ENCODE measurements at places on chromosomes 2 and 18. TPM values are rescaled to one million over a fixed set of nuclear protein-coding genes. Genes with fewer than 3 reads are reported as not detected.

SMC6 gene
- total RNA-seq, result 16.1 TPM

STAM2 gene
- 12.6 TPM for total RNA-seq

EPB41L3 gene
- not detected for total RNA-seq

GKN2 gene
- total RNA-seq, result not detected

RGPD4 gene
- not detected for total RNA-seq

CD8A gene
- 0.86 TPM for total RNA-seq

MSGN1 gene
- total RNA-seq, result 0.44 TPM

IL36B gene
- not detected for total RNA-seq

CYRIA gene
- total RNA-seq, result not detected

GPR155 gene
- 0.20 TPM for total RNA-seq

SIX3 gene
- not detected for total RNA-seq

TDRD15 gene
- total RNA-seq, result not detected

NR4A2 gene
- not detected for total RNA-seq

TOGARAM2 gene
- 3.2 TPM for total RNA-seq

DNA sequence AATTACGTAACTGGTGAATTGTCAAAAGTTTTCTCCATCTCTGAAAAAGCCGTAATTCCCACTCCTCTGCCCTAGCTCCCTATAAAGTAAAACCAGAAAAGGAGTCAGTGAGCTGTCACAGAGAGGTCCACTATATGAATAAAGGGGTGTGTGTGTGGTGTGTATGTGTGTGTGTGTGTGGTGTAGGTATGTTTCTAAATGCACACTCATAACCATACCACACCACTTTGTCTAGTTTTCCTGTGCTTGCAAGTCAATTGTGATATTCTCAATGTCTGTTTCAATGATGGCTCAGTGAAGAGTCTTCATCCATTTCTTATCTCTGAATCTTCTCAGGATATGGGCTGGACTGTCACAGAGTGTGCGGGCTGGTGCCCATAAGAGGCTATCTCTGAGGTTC, 54.8 kb upstream of the CCDC68 start:
- DNase-seq, result no peak

GRCh38 chr2:99656994-99657393, 167.2 kb upstream of the REV1 start:
- DNase-seq, result no peak

DNA sequence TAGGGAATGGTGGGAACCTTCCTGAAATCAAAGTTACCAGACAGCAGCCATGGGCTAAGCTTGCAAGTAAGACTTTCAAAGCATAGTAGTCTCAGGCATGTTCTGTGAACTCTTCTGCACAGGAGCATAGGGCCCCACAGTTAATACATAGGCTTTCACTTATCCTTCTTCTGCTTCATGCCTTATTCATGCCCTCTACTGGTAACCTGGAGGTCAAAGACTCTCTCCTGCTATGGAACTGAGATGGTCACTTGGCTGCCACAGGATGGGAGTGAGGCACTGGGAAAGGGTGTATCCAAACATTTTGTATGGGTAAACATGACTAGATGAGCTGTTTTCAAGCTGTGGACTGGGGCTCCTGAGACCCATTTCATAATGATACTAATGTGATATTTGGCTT, 49.1 kb upstream of the ZNF638 start:
- peak; percentile 20 for DNase-seq

- no peak for DNase-seq
Measured at GRCh38 chr18:11802586-11802985, 48.6 kb upstream of the CHMP1B start.

DNA sequence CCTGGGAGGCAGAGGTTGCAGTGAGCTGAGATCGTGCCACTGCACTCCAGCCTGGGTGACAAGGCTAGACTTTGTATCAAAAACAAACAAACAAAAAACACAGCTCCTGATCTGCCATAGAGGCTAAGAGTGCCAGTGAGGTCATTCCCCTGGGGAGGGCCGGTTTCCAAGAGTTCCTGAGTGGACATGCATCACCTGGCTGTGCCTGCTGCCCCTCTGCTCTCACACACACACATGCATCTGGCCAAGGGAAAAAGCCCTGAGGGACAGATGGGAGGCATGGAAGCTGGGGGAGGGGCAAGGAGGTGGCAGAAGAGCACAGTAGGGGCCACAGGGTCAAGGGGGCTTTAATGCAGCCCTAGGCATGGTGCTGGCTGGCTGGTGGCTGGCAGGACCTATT, 60.4 kb downstream of the ZBTB7C start:
- DNase-seq, result no peak

- no peak for DNase-seq
Measured at GRCh38 chr2:233082222-233082930, 22.2 kb downstream of the INPP5D start.

DNA sequence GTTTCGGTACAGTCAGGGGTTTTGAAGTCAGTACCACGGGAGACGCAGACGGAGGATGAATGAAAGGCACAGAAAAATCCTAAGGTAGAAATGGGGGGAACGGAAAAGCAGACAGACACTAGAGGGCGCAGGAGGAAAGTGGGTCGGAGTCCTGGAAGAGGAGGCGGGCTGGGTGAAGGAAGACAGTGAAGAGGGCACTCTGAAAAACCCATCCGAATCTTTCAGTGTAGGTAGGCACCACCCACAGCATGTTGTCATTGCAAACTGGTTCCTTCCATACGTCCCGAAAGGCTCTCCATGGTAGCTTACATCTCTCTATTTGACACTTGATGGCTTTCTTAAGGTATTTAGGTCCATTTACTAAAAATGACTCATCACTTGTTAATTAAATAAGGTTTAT, 18.5 kb upstream of the ZNF236 start:
- DNase-seq, result peak; percentile 76

DNA sequence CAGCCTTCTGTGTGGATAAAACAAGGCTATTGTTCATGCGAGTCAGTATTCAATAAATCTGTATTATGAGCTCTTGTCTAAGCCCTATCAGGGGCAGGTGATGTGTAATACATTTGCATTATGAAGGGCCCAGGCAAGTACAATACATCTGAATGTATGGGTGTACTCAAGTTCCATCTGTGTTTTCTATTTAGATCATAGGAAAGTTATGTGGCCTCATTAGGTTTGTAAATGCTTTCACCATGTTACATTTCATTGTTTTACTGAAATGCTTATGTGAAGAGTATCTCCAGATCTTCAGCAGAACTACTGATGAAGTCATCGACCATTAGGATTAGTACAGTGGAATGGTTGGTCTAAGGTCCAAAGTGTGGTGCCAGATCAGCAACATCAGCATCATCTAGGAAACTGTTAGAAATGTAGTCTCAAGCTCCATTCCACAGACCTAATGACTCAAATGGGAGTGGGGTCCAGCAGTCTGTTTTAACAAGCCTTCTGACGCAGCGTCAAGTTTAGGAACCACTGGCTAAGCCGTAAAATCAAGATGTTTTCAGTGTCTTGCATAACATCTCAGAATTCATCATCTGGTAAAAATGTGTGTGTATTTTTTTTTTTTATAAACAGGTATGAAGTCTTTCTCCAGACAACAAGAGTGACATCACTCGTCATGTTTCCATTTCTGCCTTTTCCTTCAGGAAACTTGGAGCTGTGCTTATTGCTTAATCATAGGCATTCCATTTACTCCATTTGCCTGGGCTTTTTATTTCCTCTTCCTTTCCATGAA, 80.5 kb downstream of the LYPD6 start:
- no peak for DNase-seq

- no peak for DNase-seq
Measured at GRCh38 chr2:892892-893291, 57.8 kb upstream of the SNTG2 start.

GRCh38 chr2:223797811-223798721, 39.3 kb downstream of the AP1S3 start:
- DNase-seq, result peak; percentile 71

DNA sequence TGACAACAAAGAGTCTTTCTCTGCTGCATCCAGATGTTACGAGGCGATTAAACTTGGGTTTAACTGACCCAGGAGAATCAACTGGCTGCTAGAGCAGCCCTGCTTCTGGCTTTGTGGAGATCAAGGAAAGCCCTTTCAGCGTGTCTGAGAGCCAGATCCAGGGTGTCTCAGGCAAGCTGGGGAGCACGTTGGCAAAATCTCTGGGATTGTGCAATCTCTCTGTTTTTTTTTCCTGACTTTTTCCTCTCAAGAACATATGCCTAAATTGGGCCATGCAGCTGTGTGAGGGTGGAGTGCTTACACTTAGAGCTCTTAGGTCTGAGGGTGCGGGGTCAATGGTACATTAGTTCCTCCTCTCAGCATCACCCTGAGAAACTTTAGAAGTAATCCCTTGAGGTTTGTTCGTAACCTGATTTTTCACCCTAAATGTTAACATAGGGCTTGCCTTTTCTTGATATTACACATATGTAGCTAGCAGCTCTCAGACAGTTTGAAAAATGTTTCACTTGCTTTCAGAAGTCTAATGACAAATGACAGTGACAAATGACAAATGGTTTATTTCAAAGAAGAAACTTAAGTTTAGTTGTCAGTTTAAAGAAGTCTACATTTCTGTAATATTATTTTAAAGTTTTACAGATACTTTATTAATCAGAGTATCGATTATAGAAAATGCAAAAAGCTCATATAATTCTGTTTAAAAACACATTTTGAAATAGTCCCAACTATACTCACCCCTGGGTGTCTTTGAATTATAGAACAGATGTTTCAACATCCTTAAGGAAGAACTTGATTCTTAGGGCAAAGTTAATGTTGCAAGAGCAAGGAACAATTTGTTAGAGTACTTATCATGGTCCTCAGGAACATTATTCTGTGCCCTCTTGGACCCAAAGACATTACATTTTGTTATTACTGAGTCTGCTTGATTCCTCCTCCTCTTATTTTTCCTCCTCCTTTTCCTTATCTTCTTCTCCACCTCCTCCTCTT, 38.4 kb upstream of the ZSWIM2 start:
- DNase-seq, result no peak

GRCh38 chr2:72126186-72127100, 21.2 kb downstream of the CYP26B1 start:
- no peak for DNase-seq

DNA sequence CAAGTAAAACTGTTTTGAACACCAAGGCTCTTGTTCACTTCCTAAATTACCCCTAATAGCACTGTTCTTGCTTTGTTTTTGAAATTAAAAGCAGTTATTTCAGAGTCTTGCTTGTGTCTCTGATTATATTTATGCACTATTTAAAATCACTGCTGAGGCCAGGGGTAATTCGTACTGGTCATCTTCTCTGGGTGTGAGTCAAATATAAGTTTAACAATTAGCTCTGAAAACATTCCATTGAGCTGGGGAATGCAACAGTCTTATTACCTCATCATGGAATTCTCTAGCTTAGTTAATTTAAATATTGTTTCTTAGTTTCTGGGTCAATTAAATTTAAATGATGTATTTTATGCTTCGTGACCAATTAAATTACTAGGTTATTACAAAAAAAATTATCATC, 135.0 kb downstream of the MEIS1 start:
- no peak for DNase-seq

DNA sequence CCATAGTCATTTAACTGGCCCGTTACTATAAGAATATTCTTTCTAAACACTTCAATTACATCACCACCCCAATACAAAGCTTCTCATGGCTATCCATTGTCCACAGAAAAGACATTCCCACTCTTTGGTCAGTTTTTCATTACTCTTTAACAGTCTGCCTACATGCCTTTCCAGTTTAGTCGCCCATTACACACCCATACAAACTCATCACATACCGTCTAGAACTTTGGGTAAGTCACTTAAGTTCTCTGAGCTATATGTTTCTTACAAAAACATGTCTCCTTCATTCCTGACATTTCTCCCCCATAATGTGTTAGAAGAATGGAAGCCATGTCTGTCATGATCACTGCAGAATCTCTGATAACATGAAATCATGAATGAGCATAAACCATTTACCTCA, 108.2 kb upstream of the STK17B start:
- no peak for DNase-seq

- DNase-seq, result peak; percentile 42
Measured at GRCh38 chr18:59957957-59958356, 58.2 kb downstream of the PMAIP1 start.

- no peak for DNase-seq
Measured at GRCh38 chr2:79259959-79260358, 100.4 kb upstream of the REG3A start.

GRCh38 chr2:73134471-73134870, 21.7 kb upstream of the RAB11FIP5 start:
- no peak for DNase-seq

GRCh38 chr2:162839419-162839818, 852 bp upstream of the KCNH7 start:
- DNase-seq, result peak; percentile 80

DNA sequence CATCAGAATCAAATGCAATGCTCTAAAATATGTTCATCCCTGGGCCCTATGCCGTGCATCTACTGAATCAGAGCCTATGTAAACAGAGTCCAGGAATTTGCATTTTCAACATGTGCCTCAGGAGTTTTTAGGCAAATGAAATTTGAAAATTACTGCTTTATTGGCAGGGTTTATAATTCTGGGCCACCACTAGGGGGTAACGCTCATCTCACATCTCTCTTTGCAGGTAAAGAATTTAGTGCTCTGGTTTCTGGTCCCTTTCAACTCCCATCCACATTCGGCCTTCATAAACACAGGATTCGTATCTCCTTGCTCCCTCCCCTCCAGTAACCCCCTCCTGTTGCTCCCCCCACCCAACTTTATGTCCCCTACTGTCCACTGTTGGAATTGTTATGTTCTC, 49.3 kb downstream of the LYPD6B start:
- DNase-seq, result no peak

GRCh38 chr2:232927793-232928550, 57.9 kb downstream of the SNORC start:
- DNase-seq, result peak; percentile 3

DNA sequence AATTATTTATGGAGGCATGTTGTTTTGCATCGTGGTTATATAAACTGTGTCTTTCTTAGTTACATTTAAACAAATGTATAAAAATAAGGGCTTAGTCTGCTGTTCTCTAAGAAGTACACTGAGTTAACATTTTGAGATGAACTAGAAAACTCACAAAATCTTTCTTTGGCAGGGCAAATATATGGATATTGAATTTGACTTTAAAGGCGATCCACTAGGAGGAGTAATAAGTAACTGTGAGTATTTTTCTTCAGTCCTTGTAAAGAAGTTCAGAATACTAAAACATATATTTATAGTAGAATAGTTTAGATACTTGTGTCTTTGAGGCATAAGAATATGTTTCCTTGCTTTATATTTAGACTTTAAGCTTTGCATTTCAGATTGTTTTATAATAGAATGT, 104.8 kb downstream of the MYO1B start:
- no peak for DNase-seq

DNA sequence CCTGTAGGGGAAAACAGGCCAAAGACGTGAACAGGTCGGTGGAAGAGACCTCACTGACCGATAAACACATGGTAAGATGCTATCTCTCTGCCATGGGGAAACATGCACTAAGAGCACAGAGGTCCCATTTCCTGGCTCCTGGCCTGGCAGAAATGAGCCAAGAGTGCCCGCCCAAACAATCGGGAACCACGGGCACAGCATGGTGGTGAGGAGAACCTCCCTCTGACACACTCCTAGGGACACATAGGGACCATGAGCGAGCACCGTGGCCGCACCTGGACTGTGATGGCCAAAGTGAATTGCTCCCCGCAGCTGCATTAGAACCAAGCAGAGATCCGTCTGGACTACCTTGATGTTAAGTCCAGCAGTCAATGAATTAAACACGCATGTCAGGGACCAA, 11.1 kb downstream of the HS6ST1 start:
- DNase-seq, result no peak

- DNase-seq, result peak; percentile 24
Measured at GRCh38 chr2:219254590-219255201, 978 bp upstream of the TUBA4A start.

All from G401 (cell line).